ENCODE measurements at places on chromosomes 1 and 21.

DNA sequence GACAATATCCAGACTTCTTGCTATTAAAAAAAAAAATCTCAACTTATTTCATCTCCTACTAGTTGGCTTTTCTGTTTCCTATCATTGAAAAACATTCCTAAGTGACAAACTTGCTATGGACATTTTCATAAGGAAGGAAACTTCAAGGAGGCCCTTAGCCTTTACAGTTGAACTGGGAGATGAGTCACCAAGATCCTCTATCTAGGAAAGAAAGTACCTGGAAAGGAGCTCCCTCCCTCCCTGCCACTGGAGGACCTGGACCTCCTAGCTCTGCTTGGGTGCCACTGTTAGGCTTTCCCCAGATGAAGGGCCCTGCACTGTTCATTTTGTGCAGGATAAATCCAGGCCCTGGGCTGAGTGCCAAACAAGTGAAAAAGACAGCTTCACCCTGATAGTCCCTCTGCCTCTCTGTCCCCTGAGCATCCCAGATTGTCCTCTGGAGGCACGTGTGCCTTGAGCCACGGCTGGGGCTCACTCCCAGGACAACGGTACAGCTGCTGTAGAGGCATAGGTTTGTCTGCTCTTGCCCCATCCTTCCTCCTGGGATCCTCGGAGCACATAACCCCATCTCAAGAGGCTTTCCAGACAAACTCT, 40.2 kb upstream of the SOX13 start:
- no peak for DNase-seq

- DNase-seq: no peak
These were observed 6.2 kb upstream of the FAM76A start for GRCh38 chr1:27719286-27720251.

- DNase-seq: no peak
These were observed 48.9 kb upstream of the PTGFR start for GRCh38 chr1:78441921-78442320.

GRCh38 chr1:111733992-111734341, 5.2 kb downstream of the INKA2 start:
- DNase-seq: no peak

DNA sequence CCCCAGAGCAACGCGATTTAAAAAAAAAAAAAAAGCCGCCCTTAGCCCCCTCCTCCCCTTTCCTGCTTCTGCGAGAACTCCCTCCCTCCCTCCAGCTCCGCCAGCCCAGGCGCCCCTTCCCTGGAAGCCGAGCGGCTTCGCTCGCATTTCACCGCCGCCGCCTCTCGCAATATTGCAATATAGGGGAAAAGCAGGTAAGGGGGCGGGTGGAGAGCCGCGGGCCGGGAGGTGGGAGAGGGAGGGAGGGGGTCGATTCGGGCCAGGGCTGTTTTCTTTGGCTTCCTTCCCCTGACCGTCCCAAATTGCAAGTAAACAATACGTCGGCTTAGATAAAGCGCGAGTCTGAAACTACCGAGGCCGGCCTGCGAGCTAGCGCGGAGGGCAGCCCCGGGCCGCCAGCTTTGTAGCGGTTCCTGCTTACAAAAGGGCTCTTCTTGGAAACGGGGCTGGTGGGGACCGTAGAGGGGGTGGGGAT, 408 bp downstream of the LMO4 start:
- no peak for DNase-seq

DNA sequence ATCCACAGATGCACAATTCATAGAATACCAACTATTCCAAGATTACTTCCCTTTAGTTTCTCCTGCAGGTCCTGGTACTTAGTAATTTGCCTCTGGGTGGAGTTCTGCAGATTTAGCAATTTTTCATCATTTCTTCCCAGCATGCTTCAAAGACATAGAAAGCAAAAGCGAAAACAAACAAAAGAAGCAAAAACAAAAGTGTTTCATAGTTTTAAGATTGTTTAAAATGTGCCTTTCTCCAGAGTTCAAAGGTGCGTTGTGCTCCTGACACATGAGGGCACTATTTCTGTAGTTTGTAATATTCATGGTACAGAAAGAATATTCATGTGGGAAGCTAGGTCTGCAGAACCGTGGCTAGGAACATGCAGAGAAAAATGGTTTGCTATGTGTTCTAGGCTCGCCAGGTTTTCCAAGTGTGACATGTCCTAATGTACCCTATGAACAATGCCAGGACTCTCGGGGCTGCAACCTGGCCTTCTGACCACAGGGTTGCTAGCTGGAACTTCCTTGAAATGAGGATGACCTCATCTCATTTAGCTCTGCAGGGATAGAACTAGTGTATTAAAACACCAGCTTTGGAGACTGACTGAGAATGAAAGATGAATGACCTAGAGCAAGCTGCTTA, 30.0 kb upstream of the RCSD1 start:
- DNase-seq: no peak

DNA sequence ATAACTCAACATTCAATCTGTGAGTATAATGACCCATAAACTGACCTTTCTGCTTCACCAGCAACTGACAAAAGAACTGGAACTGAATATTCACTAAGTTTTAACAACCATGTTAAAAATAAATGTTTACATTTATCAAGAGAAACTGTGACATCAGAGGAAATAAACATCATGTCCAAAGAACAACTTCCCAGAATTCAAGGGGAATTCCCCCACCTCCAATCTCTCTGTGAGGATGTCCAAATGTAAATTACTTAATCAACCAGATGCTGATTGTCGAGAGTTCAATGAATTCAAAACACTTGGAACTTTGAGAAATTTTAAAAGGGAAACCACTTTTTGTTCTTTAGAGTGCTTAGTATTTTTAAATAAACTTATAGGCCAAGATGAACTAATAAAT, 365.6 kb upstream of the ADGRL2 start:
- DNase-seq: no peak

- DNase-seq: no peak
These were observed 299.8 kb downstream of the MRPL39 start for GRCh38 chr21:25307489-25307888.

DNA sequence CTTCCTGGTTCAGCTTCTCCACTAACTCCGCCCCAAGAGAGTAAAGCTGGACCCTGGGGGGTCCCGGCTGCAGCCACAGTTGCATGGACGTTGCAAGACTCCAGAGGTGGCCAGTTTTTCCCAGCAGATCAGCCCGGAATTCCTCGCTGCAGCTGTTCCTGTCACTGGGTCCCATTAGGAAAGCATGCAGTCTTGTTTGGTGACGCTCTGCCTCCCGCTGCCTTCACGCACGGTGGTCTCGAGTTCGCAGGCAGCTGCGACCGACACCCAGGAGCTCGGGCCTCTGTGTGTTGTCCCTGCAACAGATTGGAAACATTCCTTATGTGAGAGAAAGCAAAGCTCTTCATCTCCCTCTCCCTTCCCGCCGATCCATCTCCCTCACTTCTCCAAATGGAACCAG, 162.8 kb downstream of the PRDM16 start:
- DNase-seq: no peak

DNA sequence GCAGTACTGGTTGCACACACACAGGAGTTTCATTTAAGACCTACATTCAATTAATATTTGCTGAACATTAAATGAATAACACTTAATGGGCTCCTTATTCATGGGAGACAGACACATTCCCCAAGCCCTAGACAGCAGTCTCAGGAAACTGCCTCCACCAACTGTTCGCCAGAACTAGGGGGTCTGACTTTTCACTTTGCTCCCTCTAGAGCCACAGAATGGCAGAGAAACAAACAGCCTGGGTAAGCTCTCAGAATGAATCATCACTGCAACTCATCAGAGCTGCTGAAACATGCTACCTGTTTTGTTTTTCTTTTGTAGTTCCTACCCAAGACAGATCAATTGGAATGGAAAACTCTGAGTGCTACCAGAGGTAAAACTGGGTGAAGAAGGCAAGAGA, 31.7 kb downstream of the ELK4 start:
- DNase-seq: peak; percentile 22

- DNase-seq: no peak
These were observed 20.0 kb downstream of the PIK3CD start for GRCh38 chr1:9671377-9672140.

GRCh38 chr21:44013380-44014088, 1.4 kb downstream of the TRAPPC10 start:
- no peak for DNase-seq

GRCh38 chr21:39674801-39675200, 62.1 kb downstream of the B3GALT5 start:
- no peak for DNase-seq

DNA sequence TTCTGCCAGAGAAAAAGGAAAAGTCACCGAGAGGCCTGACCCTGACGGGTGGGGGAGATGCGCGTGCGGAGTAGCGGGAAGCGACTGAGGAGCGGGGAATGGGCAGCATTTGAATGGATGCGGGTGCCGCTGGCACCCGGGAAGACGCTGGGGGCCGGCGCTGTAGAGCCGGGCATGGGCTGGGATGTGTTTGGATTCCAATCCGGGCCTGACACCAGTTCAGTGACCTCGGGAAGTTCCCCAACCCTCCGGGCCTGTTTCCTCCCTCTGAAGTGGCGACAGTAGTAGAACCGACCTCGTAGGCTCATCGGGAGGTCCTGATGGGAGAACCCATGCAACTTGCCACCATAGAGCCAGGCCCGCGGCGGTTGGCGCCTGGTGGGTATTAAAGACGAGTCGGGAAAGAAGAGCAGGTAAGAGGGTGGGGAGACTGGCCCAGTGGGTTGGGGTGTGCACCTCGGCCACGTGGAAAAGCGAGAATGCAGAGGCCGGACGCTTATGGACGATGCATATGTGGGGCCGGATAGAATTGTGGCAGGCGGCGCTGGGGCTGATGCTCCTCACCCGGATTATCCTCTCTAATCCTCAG, 642 bp upstream of the SLC16A1 start:
- DNase-seq: no peak

- no peak for DNase-seq
These were observed 13.6 kb downstream of the THAP3 start for GRCh38 chr1:6638226-6638625.

DNA sequence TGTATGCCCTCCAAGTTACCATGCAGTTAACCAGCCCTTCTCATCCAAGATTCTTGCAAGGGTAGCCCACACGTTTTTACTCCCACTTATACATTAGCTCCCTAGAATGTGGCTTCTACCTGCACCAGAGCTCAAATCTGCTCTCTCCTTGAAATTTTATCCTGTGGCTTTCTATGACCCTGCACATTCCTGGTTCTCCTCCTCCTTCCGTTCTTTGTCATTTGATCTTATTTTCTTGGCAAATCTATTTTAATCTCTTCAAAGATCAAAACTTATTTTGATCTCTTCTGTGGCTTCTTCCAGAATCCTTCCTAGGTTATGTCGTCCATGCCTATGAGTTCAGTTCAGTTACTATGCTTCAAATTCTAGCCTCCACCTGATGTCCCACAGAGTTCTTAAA, 115.6 kb upstream of the GUCA2B start:
- no peak for DNase-seq

DNA sequence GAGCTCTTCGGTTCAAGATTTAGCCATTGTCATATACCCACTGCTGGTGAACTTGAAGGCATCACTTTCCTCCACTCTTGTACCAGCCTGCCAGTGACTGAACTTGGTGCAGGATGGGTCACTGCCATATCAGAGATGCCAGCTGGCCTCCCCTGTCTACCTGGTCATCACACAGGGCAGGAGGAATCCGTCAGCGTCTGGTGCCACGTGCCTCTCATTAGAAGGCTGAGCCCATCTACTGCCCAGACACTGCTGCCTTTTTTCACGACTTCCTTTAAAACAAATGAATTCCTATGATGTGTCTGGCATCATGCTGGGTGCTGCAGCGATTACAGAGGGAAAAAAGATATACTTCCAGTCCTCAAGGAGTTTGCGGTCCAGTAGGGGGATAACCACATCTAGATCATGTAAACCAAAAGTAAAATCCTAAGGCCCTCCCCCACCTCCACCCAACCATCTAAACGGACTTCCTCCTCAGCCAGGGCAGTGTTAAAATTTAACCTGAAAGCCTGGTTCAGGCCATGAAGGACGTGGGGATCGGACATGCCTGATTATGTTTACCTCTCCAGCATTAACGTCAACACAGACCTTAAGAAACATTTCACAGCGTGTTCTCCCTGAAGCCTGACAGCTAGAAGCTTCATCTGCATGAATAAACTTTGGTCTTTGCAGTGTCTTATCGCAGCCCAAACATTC, 29.2 kb upstream of the PDE9A start:
- DNase-seq: no peak

- no peak for DNase-seq
These were observed 41.6 kb downstream of the ARHGEF16 start for GRCh38 chr1:3495776-3496745.

GRCh38 chr1:202124142-202124541, 1.4 kb downstream of the GPR37L1 start:
- DNase-seq: no peak

DNA sequence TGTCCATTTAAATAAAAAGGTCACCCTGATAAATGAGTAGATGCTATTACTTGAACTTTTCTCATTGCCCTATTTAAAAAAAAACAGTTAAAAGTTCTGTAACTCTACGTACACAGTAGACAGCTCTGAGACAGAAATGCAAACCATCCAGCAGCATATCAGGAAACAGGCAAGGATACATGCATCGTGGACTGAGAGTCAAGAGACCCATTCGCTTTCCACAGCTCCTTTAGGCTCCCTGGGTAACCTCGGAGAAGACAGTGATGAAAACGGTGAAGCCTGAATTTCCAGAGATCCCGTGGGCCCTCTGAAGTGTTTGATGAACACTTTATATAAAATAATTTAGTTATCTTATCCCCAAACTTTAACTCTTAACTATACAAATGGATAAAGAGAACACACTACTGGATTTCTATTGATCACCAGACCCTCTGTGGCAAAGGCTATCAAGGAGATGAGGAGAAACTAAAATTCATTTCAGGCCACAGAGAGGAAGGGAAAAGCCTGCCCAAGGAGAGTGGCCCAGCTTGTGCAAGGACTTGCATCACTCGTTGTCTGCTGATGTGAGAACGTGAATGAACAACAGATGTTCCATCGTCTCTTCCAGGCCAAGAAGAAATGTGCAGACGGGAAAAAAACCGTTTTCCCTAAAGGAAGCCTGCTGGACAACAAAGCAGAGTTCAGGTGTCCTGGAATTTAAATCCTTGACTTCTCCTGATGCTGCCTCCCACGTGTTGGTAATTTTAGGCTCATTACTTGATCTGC, 131.0 kb downstream of the TGFBR3 start:
- no peak for DNase-seq

GRCh38 chr21:28883931-28884330, 108.7 kb downstream of the LTN1 start:
- DNase-seq: no peak

- no peak for DNase-seq
These were observed 19.7 kb downstream of the EDEM3 start for GRCh38 chr1:184734980-184735379.

DNA sequence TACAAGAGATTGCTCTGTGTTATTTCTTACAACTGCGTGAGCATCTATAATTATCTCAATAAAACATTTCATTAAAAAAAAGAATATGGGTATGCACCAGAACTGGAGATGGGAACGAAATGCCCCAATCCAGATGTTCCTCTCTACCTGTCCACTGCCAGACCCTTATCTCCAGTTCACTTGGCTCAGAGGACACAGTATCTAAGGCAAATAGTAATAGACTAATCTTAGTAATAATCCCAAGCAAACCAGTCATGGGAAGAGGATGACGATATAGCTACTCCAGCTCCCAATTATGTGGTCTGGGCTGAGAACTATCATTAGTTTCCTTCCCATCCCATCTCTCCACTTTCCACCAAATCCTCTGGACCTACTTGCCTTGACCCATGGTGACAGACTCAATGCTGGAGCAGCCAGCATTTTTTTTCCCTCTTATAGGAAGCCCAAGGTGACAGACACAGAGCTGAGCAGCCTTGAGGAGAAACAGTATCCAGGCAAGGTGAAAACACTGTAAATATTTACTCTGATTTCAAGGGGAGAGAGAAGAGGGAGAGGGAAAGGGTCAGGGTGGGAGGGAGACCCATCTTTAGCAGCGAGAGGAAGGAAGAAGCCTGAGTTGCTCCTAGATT, 28.7 kb downstream of the DDX20 start:
- DNase-seq: no peak

- no peak for DNase-seq
These were observed 97.0 kb downstream of the GIPC2 start for GRCh38 chr1:78142736-78143135.

All from brain pericyte (primary cell).